ENCODE measurements at places on chromosomes 1 and 21.

DNA sequence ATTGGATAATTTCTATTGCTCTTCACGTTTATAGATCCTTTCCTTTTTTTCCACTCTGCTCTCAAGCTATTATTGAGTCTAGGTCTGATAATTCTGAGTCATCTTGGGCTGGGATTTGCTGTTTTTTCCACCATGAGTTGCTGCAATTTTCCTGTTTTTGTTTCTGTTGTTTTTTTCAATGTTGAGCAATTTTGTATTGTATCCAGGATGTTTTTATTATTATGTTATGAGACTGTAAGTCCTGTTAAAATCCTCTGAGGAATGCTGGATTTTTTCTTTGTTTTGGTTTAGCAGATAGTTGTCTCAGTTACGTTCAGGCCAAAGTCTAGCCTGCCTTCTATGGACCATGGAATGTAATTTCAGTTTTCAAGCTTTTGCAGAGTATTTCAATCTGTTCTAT, 13.0 kb upstream of the SLC35A3 start:
- DNase-seq, result no peak

DNA sequence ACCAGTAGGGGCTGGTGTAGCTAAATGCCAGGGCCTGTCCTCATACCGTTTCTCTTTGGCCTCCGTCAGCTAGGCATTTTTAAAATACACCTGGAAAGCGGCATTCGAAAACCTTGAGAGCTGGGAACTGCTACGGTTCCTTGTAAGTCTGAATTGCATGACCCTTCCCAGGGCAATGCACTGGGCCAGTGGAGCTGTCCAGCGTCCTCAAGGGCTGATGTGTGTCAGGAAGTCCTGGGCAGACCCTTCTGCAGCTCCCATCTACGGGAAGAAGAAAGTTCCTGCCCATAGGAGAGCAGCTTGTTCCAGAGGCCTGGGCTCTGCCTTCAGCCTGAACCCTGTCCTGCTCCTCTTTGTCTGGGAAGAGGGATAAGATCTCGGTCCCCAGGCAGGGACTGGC, 34.1 kb downstream of the UBASH3A start:
- DNase-seq, result no peak

GRCh38 chr1:31626223-31627207, 9.0 kb downstream of the HCRTR1 start:
- no peak for DNase-seq

- DNase-seq, result no peak
These were observed 17.1 kb upstream of the DUSP23 start for GRCh38 chr1:159763686-159764085.

DNA sequence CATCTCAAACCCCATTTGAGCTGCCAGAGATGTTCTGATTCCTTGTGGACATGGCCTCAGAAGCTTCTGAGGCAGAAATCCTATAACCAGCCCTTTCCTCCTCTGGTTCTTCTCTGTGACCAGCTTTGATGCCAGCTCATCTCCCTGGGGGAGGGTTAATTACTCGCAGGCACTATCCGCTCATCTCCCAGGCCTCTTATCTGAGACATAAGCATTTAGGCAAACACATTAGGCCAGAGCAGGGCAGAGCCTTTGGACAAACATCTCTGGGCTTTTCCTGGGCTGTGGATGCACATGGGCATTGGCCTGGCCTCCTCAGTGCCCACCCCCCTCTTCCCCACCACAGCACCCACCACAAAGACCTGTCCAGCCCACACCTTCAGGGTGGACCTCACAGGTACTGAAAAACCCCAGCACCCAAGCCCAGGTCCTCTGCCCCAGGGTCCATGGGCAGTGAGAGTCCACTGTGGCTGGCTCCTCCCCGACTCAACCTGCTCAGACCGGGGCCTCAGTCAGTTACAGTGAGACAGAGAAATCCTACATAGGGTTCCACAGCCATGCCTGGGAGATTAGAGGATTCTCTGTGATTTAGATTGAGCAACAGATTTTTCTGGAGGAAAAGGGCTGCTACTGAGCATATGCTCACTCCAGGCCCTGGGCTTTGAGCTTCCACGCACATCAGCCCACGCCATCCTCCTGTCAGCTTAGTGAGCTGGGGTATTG, 26.9 kb downstream of the IGSF21 start:
- DNase-seq, result no peak

DNA sequence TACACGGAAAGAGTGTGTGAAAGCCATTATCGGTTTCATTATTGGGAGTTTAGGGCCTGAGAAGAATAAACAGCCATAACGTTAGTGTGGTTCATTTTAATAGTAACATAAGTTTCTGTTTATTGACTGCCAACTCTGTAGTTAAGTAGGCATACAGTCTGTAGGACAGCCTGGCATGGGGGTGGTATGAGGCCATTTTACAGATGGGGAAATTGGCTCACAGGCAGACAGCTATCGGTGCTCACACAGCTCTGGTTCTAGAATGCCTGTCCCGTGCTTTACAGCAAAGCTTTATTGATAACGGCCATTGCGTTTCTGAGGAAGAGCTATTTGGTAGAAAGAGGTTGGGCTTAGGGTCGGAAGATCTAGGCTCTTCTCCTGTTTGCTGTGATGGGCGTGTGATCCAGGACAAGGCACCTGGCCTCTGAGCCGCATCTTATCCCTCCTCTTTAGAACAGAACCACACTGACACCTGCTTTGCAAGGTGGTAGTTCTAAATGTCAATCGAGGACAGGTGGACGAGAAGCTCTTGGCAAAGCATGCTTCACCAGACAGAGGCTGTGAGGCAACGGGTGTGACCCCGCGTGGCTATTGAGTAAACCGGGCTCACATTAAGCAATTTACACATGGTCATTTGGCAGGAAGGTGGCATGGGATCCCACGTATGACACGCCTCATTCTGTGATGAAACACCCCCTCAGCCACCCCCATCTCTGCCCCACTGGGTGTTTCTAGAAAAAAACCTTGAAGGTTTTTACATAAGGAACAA, 14.9 kb downstream of the ETS2 start:
- DNase-seq, result no peak

DNA sequence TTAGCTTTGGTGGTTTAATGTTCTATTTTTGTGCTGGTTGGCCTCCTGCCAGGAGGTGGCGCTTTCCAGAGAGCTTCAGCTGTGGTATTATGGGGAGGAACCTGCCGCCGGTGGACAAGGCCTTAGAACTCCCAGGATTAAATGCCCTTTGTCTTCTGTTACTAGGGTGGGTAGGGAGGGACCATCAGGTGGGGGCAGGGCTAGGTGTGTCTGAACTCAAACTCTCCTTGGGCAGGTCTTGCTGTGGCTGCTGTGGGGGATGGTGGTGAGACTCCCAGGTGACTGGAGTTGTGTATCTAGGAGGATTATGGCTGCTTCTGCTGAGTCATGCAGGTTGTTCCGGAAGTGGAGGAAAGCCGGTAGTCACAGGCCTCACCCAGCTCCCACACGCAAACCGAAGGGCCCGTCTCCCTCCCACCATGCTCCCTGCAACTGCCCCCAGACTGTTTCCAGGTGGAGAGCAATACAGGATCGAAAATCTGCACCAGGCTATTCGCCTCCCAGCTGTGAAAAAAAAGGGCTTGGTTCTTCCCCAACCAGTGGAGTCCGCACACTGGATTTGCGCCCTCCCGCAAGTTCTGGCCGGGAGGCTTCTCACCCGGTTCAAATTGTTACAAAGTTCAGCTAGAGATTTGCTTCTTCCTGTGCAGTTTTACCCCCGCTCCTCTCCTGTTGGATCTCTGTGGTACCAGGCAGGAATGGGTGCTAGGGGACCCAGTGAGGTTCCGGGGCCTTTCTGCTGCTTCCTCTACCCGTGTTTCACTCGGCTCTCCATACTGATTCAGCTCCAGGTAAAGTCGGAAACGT, 220.5 kb downstream of the CENPF start:
- no peak for DNase-seq

DNA sequence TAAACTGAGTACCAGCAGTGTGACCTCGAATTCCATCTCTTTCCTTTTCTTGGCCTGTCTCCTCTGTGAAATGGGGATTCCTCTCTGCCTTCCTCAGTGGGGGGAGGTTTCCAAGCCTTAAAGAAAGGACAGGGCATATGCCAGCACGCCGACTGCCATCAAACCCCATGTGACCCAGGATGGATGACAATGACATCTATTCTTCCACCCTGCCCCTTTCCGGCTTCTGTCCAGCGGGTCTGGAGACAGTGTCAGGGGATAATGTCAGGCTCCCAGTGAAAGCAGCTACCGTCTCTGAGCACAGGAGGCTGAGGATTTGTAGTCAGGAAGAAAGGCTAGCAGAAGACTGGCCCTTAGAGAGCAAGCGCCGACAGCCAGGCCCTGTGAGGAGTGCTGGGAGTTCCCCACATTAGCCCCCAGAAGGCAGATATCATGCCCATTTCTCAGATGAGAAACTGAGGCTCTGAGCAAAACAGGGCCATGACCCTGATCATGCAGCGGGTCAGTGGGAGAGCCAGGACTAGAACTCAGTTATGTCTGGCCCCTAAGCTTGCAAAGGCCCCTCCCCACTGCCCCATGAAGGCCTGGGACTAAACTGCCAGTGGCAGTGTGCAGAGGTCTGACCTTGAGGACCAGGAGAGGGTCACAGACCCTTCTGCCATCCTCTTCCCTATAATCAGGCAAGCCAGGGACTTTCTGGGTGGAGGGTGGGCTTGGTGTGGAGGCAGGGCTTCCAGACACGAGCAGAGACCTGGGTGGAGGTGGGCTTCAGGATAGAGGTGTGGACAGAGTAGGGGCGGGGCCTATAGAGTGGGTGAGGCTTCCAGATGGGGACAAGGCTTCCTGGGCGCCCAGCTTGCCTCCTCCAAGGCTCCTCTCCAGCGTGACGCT, 30.1 kb downstream of the CDCA8 start:
- DNase-seq, result no peak

GRCh38 chr1:180096584-180097325, 57.9 kb upstream of the QSOX1 start:
- no peak for DNase-seq

DNA sequence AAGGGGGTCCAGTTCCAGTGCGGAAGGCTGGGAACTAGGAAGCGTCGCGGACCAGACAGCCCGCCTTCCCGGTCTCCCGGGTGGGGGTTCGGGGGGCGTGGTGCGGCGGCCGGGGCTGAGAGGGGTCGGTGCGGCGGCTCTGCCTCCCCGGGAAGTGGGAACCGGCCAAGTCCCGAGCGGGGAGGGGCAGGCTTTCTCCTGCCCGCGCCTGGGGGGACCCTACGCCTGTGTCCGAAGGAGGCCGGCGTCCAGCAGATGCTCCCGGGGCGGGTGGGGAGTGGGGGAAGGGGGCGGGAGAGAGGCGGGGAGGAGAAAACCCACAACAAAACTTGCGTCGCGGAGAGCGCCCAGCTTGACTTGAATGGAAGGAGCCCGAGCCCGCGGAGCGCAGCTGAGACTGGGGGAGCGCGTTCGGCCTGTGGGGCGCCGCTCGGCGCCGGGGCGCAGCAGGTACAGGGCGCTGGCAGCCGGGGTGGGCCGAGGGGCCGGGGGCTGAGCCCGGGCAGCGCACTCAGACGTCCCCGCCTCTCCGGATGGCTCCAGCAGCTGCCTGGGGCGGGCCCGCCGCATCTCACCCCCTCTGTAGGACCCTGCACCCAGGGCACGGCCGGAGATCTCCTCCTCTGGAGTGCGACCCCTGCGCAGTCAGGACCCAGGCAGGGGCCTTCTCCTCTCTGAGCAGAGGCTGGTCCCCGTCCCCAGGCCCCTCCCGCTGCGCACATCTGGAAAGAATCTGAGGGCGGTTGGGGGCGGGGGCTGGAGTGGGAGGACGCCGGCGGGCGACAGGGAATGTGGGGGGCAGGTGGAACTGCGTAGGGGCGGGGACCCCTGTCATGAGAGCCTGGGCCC, at the start of gene PODN:
TSS of gene PODN (plus strand) at position 355 of the 849 bp plus-strand sequence. CDS start 7,643 bp downstream, outside the sequence.
- DNase-seq, result no peak

GRCh38 chr1:161531986-161532643, 7.8 kb downstream of the HSPA6 start:
- DNase-seq, result no peak

DNA sequence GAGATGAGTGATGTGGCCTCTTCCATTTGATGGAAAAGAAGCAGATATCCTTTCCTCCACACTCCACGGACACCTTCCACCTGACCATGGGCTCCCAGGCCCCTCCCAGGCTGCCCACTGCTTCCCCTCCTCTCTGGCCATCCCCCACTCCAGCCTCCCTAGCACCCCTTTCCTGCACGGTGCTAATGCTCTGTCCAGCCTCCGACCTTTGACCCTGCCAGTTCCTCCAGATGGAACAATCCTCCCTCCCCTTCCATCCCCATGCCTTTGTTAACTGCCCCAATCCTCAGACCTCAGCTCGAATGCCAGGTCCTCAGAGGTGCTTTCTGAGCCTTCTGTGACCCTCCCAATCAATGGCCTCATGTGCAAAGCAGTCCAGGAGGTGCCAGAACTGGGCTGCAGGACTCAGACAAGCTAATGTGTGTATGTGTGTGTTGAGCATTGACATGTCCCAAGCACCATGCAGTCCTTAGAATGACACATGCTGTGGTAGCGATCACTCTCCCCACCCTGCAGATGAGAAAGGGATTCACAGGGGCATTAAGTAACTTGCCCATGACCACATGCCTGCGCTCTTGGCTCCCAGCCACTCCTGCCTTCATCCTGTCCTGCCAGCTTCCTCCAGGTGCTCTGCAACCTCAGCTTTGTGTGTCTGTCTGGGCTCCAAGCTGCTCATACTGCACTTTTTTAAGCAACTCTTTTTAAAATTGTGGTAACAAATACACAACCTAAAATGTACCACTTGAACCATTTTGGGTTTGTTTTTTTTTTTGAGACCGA, 63.5 kb upstream of the EDN2 start:
- no peak for DNase-seq

GRCh38 chr1:107058245-107059032, 2.0 kb downstream of the PRMT6 start:
- DNase-seq, result no peak

DNA sequence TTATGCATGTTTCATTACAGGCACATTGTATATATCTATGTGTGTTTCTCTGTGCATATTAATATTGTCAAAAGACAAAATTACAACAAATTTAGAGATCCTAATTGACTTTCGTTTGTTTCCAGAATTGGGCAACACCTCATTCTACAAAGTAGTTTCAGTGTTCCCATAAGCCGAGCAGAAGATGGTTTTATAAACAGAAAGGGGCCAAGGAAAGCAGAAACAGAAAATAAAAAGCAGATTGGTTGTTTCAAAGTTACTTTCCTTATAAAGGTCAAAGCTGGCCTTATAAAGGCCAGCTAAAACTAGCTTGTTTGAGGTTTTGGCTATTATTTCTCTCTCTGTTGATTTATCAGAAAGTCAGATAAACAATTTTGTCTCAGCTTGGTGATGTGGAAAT, 116.2 kb upstream of the FGGY start:
- no peak for DNase-seq

GRCh38 chr1:212438831-212439237, 6.1 kb downstream of the NENF start:
- DNase-seq, result no peak

- DNase-seq, result no peak
These were observed 32.4 kb downstream of the GNB1 start for GRCh38 chr1:1858382-1859086.

GRCh38 chr1:2145946-2146835, 48.4 kb downstream of the FAAP20 start:
- no peak for DNase-seq

- DNase-seq, result no peak
These were observed 8.0 kb downstream of the NDUFS5 start for GRCh38 chr1:39034114-39034654.

GRCh38 chr1:114342376-114342775, 168.6 kb downstream of the TRIM33 start:
- no peak for DNase-seq

- no peak for DNase-seq
These were observed 86.5 kb downstream of the LIPI start for GRCh38 chr21:14124266-14124665.

- DNase-seq, result no peak
These were observed 13.7 kb downstream of the LGR6 start for GRCh38 chr1:202207292-202207691.

GRCh38 chr1:186474208-186474607, 13.3 kb upstream of the PDC start:
- no peak for DNase-seq
